ENCODE measurements at places on chromosomes 4 and X. TPM values are rescaled to one million over a fixed set of nuclear protein-coding genes. Genes with fewer than 3 reads are reported as not detected.

Gene FREM3
- not detected for total RNA-seq

Gene GRPEL1
- total RNA-seq: 79.4 TPM

Gene COQ2
- 21.8 TPM for total RNA-seq

Gene TRAM1L1
- 0.32 TPM for total RNA-seq

Gene SPP1
- total RNA-seq: 164 TPM

Gene GC
- not detected for total RNA-seq

Gene CYLC1
- total RNA-seq: not detected

Gene IGSF1
- total RNA-seq: 0.39 TPM

Gene ZIC3
- total RNA-seq: not detected

Gene ARX
- 0.12 TPM for total RNA-seq

Gene CTBP1
- total RNA-seq: 92.5 TPM

Gene DCLK2
- 9.3 TPM for total RNA-seq

Gene SLC6A14
- total RNA-seq: not detected

Gene FAM184B
- total RNA-seq: not detected

Gene NPFFR2
- total RNA-seq: not detected

Gene RHOH
- total RNA-seq: not detected

Gene PASD1
- not detected for total RNA-seq

Gene MAGIX
- 2.8 TPM for total RNA-seq

Gene LEF1
- total RNA-seq: not detected

Gene TBX22
- total RNA-seq: not detected

Gene FAM149A
- 1.6 TPM for total RNA-seq

Gene FAM53A
- total RNA-seq: 0.67 TPM

Gene SLITRK2
- 0.01 TPM for total RNA-seq

Gene NUP62CL
- 18.1 TPM for total RNA-seq

Gene KIAA0232
- total RNA-seq: 9.0 TPM

Gene SYTL5
- total RNA-seq: 0.45 TPM

Gene PPP2R2C
- 40.4 TPM for total RNA-seq

Gene ATP8A1
- 0.02 TPM for total RNA-seq

Gene AFF2
- total RNA-seq: not detected

Gene MSANTD1
- not detected for total RNA-seq

Gene CLDN34
- total RNA-seq: not detected

Gene HTR2C
- total RNA-seq: not detected

Gene AR
- total RNA-seq: 4.1 TPM

Gene RNF4
- 62.1 TPM for total RNA-seq

Gene ERVMER34-1
- 1.2 TPM for total RNA-seq

Gene SSX3
- total RNA-seq: not detected

Gene CFAP299
- total RNA-seq: not detected
